ENCODE measurements at places on chromosomes 5 and 9.

- no peak for DNase-seq
Measured at GRCh38 chr5:133398646-133399101, 213.7 kb downstream of the FSTL4 start.

GRCh38 chr5:171363846-171364245, 23.8 kb upstream of the NPM1 start:
- DNase-seq = no peak

DNA sequence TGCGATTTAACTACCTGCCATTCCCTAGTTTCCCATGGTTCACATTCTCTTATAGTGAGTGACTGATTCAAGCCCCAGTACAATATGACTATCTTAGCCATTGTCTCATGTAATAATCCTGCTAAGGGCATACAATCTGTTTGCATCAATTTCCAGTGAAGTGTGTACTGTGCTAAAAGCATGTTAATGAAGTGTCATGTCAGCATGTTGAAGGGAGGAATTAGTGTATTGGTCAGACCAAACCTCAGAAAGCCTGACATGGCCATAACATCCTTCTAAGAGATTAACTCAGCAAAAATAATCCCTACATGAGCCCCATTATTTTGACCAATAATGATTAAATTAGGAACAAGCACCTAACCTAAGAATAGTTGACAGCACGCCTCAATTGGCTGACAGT, 442.4 kb downstream of the ENC1 start:
- no peak for DNase-seq

- no peak for DNase-seq
Measured at GRCh38 chr5:96942911-96943310, 7.0 kb downstream of the LNPEP start.

All from activated CD4-positive, alpha-beta T cell treated with anti-CD3 and anti-CD28 coated beads, Interleukin-2, amount 50 U/mL, for 1 hour (primary cell).